ENCODE measurements at places on chromosomes 4 and X.
A peak's percentile ranks its signal among the peaks of the same experiment; 100 is the strongest.

- H3K27me3 ChIP-seq, result no peaks in the 10 kb centered on the region
- no peak overlapping the region for H3K4me3 ChIP-seq
- no peak overlapping the region for H3K27ac ChIP-seq
- DNase-seq, result no peak
- no peaks in the 10 kb centered on the region for H3K4me1 ChIP-seq
These were observed 253.4 kb upstream of the CASK start for GRCh38 chrX:42176789-42177188.

DNA sequence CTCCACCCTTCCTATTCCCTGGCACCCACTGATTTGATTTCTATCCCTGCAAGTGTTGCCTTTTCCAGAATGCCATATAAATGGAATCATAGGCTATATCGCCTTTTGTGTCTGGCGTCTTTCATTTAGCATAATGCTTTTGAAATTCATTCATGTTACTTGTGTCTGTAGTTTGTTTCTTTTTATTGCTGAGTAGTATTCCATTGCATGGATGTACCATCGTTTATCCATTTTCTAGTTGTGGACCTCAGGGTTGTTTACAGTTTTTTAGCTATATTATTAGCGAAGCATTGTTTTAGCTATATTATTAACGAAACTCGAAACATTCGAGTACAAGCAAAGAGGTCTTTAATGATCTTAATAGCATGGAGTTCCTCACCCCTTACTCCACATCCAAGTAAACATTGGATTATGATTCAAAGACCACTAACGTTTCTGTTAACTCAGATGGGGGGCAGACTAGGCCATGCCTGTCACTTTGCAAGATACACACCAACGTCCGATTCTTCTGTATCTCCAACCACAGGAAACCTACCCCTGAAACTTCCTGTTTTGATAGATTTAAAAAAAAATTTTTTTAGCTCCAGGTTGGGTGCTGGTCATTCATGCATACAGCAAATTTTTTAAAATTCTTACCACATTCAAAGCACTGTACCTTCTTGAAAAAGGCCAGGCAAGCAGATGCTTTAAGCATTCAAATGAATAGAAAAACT, 1.1 kb downstream of the DCK start:
- H3K27me3 ChIP-seq, result no peaks in the 10 kb centered on the region
- no peak for DNase-seq
- H3K4me1 ChIP-seq, result peaks cover 6% of the 10 kb centered on the region
- peak overlapping the region; percentile 98 for H3K4me3 ChIP-seq
- peaks cover 10% of the 10 kb centered on the region for H3K36me3 ChIP-seq
- no peak overlapping the region for H3K27ac ChIP-seq

GRCh38 chr4:169993531-169993930, 32.7 kb downstream of the MFAP3L start:
- no peak for DNase-seq
- H3K36me3 ChIP-seq, result no peaks in the 10 kb centered on the region
- H3K27me3 ChIP-seq, result no peaks in the 10 kb centered on the region
- H3K27ac ChIP-seq, result no peak overlapping the region
- H3K4me3 ChIP-seq, result no peak overlapping the region

DNA sequence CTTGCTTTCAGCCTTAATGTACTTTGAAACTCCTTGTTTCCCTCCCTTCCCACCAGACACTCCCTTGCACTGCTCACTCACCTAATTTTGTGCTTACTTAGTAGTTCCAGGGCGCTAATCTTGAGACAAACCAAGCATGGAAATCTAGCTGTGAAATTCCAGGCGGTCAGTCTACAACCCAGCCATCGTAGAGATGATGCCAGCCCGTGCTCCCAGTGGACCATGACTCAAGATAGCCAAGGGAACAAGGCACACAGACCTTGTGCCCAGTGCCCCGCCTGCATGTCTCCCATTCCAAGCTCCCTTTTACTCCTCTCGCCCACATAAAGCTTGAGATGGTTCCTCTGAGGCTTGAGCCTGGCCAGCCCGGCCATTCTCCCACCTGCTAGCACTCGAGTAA, 11.1 kb downstream of the TREX2 start:
- no peak overlapping the region for H3K27ac ChIP-seq
- H3K27me3 ChIP-seq, result no peaks in the 10 kb centered on the region
- no peaks in the 10 kb centered on the region for H3K36me3 ChIP-seq
- DNase-seq, result no peak
- no peaks in the 10 kb centered on the region for H3K4me1 ChIP-seq

DNA sequence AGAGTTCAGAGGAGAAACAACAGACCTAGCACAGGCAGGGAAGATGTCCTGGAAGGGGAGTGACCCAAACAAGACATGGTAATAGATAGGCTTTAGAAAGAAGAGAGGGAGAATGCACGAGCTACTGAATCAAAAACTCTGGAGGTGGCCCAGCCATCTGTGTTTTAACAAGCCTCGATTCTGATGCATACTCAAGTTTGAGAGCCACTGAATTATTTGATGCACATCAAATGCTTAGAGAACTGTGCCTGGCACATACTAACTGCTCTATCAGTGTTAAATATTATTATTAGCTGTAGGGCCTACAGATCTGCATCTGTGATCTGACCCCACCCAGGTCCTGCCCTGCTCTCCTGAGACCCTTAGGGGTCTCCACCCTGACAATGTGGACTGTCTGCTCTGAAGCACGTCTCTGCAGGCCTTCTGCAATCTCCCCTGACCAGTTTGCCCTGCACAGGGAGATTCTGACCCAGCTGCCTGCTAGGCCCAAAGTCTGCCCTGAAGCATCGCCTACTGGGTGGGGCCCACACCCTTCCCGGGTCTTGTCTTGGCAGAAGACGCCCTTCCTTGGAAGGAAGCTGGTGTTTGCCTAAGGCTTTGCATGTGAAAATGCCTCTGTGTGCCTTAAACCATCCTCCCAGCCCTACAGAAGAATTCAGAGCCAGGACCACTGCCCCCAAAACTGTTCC, 201.5 kb upstream of the KLF3 start:
- H3K27ac ChIP-seq, result no peak overlapping the region
- no peak overlapping the region for H3K4me3 ChIP-seq
- peak; percentile 58 for DNase-seq
- no peaks in the 10 kb centered on the region for H3K36me3 ChIP-seq
- no peaks in the 10 kb centered on the region for H3K27me3 ChIP-seq

DNA sequence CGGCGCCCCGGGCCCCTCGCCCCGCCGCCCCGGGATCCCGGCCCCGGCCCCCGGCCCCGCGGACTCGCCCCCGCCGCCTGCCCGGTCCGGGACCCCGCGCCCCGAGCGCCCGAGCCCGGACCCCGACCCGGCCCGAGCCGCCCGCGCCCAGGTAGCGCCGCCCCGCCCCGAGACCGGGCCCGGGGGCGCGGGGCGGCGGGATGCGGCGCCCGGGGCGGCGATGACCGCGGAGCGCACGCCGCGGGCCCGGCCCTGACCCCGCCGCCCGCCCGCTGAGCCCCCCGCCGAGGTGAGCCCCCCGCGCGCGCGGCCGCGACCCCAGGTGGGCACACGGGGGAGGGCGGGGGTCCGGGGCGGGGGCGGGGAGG, 224 bp downstream of the FGFRL1 start:
- peaks cover 29% of the 10 kb centered on the region for H3K4me1 ChIP-seq
- no peak overlapping the region for H3K4me3 ChIP-seq
- H3K27me3 ChIP-seq, result peaks cover 30% of the 10 kb centered on the region

DNA sequence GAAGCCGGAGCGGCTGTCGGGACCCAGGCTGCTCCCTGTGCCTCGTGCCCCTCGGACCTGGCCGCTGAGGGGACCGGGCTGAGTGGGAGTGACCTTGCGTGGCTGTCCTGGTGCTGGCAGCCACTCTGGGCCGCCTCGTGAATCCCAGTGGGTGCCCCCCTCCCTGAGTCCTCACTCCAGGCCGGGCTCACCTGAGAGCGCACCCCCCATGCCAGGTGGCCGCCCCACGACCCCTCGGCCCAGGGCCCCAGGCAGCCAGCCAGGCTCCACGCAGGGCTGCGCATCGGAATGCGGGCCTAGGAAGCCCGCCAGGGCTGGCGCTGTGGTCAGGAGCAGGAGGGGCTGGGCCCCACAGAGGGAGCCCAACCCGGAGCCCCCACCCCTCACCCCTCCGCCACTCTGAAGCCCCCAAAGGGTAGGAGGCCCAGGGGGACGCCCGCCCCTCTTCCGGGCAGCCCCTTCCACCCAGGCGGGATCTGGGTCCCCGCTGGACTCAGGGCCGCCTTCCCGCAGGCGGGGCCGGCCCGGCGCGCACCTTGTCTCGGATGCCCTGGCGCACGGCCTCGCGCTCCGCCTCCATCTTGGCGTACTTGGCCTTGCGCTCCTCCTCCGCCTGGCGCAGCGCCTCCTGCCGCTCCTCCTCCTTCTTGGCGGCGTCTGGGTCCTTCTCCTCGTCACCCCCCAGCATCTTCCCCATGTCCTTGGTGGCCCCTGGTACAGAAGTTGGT, 33.9 kb downstream of the CPLX1 start:
- H3K4me3 ChIP-seq, result no peak overlapping the region
- H3K4me1 ChIP-seq, result peaks cover 20% of the 10 kb centered on the region
- no peak overlapping the region for H3K27ac ChIP-seq

DNA sequence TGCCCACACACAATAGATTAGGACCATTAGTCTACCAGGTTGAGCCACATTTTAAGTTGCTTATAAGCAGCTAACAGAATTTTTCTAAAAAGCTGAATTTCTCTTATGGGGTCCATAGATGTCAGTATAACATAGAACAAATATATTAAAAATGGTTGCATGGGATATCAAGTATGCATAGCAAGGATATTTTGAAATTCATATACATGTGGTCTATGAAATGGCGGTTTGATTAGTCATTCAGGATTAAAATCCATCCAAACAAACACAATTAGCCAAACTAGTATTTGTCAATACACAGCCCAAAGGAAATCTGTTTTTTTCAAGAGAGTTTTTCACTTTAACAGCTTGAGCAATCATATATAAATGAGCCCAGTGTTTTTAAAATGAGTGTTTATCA, 33.5 kb upstream of the AMOT start:
- H3K27ac ChIP-seq, result no peak overlapping the region
- no peak overlapping the region for H3K4me3 ChIP-seq
- no peak for DNase-seq
- H3K27me3 ChIP-seq, result no peaks in the 10 kb centered on the region
- peaks cover 9% of the 10 kb centered on the region for H3K4me1 ChIP-seq
